OCI-M1 (cell line): ENCODE measurements at places on chromosomes 5 and 9.

GRCh38 chr9:76588316-76588715 lies 129.3 kb downstream of the GCNT1 start:
- DNase-seq, result no peak

GRCh38 chr5:16642867-16643266 lies 26.1 kb upstream of the RETREG1 start:
- no peak for DNase-seq

GRCh38 chr5:55853818-55854217 lies 2.7 kb downstream of the IL31RA start:
- no peak for DNase-seq

GRCh38 chr5:145975361-145976066 lies 39.1 kb downstream of the SH3RF2 start:
- peak; percentile 52 for DNase-seq

DNA sequence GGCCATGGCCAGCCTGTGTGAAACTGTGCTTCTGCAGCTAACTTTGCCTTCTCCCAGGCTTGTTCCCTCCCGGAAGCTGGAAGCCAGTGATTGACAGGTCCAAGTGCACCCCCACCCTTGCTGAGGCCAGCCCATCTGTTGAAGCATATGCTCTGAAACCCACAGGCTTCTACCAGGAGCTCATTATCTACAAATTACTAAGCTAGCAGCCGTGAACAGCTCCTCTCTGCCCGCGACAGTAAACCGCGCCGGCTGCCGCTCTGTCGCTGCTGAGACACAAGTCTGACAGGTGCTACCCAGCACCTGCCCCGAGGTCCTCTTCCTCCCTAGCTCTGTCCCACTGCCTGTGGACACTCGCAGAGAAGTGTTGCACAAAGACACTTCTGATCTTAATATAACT lies 490.9 kb downstream of the GADD45G start:
- no peak for DNase-seq

DNA sequence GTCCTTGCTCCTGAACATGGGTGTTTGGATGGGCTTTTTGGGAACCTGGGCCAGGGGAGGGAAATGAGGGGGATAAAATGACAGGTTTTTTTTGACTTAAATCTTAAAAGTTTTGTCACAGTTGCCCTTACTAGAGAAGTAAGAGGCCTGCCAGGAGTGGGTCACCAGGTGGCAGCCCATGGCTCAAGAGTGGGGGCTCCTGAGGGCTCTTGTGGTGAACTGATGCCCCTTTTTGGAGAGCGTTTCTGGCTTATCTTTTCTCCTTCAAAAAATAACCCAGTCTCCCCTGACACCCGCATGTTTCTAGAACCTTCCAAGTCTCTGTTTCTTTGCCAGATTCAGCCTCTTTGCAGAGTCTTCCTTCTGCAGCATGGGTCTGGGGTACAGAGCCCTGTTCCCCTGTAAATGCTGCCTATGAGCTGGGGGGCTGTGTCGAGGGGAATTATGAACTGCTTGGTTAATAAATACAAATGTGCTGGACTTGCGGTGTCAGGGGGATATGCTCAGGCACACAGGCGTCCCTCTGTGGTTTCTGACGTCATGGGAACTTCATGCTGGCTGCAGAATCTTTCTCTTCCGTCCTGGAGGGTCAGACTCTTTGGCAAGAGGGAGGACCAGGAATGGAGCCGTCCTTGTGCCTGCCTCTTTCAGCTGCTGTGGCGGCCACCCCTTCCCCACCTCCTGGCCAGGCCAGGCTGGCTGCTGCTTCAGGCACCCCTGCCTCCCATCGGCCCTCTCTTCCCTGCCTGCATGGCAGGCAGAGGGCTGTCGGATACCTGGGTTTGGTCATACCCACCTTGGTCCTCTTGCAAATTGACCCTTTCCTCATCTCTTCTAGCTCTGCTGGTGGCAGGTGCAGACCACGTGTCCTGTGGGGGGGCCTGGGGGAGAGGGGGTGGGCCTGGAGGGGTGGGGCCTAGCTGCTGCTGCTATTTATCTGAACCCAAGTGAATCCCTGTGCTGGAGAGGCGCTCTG lies 30.1 kb downstream of the PTPA start:
- no peak for DNase-seq

- DNase-seq, result peak; percentile 39
These were observed 13.4 kb downstream of the FBXO10 start for GRCh38 chr9:37562826-37563225.

DNA sequence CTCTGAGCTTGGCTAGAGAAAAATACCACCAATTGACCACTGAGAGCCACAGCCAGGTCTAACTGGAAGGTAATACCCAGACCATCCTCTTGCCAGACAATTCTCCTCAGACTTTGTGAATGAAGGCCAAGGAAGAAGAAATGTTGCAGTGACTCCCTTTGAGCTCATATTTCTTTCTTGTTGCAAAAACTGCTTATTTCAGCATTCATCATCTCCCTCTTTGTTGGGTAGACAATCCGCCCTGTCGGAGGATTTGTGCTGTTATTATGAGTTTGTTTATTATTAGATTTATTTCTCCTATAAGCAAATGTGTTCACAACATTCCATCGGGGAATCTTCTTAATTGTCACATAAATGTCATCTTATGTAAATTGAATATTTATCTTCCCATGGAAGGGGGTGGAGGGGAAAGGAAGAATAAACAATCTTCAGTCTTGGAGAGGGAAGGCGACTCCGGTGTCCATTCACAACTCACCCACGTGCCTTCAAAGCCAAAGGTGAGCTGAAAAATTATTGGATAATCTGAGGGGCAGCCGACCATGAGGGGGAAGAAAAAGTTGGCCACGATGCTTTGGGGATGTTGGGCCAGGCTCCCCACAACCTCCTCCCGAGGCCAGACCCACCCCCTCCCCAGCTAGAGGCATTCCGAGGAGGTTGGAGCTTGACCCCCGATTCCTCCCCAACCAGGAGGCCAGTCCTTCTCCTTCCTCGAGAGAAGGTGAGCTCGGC lies 1.8 kb upstream of the JADE2 start:
- DNase-seq, result peak; percentile 51

DNA sequence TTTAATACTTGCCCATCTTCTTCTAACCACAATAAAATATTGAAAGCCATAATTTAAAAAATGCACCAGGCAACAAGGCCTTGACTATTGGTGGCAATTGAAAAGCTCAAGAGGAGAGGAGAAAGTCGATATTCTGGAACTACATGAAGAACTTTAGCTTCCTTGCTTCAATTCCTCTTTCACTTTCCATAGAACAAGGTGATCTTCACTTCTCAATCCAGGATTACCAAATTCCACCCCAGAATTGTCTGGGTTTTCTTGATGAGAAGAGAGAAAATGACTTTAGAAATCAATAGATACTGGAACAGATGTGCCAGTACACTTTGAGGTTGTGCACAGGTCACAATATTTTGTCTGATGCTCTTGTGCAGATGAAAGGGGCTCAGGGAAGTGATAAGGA lies 52.2 kb downstream of the PTCD2 start:
- no peak for DNase-seq

DNA sequence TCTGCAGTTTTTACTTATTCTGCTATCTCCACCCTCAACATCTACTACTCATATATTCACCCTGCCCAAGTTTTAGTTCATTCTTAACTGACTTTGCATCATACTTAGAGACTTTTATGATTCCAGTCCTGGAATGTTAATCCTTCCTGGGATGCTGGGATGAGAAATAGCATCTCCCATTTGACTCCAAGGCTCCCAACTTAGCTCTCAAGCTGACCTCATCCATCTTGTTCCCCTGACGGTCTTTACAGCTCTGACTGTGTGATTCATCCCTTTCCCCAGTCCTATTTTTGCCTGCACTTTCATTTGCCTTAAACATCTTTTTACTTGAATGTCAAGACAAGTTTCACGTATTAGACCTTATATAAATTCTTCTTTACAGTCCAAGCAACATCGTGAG lies 297.8 kb downstream of the EPB41L4A start:
- DNase-seq, result no peak

DNA sequence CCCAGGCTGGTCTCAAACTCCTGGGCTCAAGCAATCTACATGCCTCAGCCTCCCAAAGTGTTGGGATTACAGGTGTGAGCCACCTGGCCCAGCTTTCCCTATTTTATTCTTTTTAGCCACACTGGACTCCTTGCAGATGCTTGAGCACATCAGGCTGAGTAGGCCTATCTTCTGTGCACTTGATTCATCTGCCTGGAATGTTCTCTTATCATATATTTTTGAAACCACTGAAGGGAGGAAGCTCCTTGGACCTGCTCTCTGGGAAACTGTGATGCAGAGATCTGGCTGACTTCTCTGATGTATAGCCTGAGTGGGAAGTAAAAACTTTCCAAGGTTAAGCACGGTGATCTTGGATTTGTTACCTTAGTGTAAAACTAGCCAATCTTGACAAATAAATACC lies 6.5 kb upstream of the MAT2B start:
- no peak for DNase-seq

- no peak for DNase-seq
These were observed 16.6 kb downstream of the ENC1 start for GRCh38 chr5:74623748-74624408.

DNA sequence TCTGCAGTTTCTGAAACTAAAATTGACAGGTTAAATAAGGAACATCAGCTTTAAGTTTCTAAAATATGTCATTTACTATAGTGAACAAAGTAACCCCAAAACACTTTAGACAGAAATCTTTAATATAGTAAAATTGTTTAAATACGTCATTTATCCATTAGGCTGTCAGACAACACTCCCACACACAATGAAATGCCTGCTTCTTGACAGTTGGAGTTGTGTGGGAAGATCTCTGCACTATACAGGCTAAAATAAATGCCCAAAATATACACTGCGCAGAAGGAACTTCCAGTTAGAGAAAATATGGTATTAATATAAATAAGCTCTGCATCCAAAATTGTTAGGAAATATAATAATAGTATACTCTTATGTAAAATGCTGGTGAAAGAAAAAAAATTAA lies 794.4 kb downstream of the CDH18 start:
- DNase-seq, result no peak

GRCh38 chr9:110125207-110125751 lies 82.7 kb downstream of the C9orf152 start:
- no peak for DNase-seq

DNA sequence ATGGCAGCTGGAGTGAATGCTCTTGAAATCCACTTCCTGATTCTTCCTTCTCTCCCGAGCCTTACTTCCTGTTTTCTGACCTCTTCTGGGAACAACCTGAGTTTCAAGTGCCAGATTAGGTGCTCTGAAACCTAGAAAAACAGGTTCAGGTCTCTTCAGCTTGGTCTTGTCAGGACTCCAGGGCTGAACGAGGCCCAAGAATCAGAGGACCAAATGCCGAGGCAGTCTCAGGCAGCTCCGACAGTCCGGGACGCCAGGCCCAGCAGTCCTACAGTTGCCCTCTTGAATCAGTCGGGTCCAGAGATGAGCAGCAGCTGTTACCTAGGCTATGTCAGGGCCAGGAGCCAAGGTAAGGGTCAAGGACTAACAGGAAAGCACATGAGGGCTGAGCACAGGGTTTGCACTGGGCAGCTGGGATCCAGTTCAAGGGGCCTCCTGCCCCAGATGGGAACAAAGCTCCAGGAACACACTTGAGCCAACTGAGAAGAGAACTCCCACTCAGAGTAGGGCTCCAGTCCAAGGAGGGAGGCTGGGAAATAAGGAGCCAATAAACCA lies 38.3 kb upstream of the ADRA1B start:
- no peak for DNase-seq

DNA sequence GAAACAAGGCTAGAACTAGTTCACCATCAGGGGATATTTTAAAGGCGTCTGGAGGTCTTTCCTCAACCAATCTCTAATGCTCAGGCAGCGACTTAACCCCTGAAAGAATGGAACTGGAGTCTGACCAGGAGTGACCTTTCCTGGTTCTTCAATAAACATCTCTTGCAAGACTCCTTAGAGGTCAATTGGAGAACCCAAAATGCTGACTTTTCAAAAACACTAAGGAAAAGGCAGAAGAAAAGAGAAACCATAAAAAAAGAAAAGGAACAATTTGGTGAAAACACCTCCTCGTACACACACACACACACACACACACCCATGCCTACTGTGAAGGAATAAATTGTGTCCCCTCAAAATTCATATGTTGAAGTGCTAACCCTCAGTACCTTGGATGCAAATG lies 12.3 kb downstream of the TIMD4 start:
- DNase-seq, result no peak

DNA sequence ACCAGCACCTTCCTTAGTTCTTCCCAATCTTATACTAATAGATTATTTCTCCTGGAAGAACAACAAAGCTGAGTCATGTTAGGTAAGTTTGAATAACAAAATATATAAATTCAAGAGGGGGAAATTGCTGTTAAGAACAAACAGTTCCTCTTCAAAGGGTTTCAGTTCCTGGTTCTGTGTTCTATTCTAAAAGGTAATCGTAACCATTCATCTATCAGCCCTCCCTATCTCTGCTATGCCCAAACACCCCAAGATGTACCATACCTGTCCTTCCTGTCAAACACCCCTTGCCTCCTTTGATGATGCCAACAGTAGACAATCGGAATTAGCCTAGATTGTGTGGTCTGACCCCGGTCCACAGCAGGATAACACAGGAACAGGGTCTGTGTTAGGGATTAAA lies 4.2 kb upstream of the RNF180 start:
- no peak for DNase-seq

GRCh38 chr5:135053989-135054388 lies 20.0 kb upstream of the PITX1 start:
- DNase-seq, result no peak

DNA sequence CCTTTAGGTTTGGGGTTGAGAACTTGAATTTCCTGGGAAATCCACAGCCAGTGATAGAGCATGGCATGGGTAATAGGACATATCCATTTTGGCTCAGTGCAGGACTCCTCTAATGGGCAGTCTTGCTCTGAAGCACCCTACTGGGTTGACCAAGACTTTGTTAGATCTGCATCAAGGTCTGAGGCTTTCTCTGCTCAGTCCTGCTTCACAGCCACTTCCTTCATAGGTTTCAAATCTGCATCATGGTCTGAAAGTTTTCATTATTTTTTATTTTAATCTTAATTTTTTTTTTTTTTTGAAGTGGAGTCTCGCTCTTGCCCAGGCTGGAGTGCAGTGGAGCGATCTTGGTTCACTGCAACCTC lies 36.5 kb downstream of the KIF2A start:
- DNase-seq, result no peak
